ENCODE measurements at places on chromosomes 2 and 18.

DNA sequence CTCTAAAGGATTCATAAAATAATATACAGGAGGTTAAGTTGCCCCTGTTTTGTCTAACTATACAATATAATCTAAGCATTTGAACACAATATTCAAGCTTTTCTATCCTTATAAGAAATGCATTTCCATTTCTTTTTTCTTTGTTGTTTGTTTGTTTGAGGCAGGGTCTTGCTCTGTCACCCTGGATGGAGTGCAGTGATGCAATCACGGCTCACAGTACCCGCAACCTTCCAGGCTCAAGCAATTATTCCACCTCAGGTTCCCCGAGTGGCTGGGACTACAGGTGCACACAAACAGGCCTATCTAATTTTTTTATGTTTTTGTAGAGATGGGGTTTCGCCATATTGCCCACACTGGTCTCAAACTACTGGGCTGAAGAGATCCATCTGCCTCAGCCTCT, 307.8 kb downstream of the ZNF804A start:
- no peak for DNase-seq

GRCh38 chr2:59339121-59339836, 1098.2 kb upstream of the FANCL start:
- DNase-seq, result no peak

DNA sequence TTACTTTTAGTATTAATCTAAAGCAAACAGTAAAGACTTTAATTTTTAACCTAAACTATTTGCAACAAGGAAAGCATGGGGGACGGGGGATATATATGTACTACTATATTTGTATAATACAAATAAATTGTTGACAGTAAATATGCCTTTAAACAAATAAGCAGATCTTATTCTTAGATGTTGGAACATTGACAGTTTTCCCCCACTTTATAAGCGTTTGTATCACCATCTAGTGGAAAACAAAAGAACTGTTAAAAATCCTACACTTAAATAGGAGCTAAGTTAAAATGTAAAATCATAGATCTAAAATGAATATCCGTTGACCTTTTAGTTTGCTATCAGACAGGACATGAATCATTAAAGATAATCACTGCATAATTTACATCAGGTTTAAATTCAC, 50.0 kb downstream of the RBBP8 start:
- DNase-seq, result no peak

DNA sequence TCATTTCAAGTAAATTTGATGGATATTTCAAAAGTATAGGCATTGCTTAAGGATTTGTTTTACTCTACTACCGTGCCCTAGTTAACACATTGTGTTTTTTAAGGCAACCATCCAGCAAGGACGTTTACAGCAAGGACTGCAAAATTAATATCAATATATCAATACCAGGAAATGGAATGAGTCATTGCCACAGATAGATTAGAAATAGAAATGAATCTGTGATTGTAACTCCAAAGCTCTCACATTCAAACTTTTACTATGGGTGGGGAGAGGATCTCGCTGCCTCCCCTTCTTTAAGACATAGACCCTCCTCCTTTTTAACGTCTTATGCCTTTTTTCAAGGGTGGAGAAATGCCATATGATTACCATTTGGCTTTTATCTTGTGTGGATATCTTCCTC, 3.8 kb downstream of the CD28 start:
- no peak for DNase-seq

DNA sequence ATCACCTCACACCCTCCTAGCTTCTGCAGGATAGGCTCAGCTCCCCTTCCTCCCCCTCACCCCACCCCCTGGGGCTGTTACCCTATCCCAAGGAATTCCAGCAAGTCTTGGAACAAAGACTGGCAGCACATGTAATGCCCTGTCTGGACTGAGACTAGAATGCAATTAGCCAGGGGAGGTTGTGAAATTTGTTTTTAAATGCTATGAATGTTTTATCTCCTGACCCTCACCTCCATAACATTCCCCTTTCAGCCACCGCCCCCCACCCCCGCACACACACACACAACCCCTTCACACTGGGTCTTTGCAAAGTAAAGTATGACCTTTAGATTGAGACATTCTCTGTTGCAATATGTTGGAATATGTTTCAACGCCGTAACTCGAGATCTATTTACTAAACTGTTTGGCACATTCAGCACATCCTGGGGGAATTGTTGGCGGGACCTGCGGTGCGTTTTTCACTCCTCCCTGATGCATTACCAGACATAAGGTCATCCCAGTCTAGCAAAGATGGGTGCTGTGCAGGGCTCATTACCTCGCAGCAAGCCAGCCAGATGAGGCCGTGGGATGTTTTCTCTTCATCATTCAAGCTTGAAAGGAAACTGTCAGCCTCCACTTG, 290.7 kb upstream of the SLC14A2 start:
- no peak for DNase-seq

- no peak for DNase-seq
These were observed 8.5 kb downstream of the ONECUT2 start for GRCh38 chr18:57443702-57444101.

DNA sequence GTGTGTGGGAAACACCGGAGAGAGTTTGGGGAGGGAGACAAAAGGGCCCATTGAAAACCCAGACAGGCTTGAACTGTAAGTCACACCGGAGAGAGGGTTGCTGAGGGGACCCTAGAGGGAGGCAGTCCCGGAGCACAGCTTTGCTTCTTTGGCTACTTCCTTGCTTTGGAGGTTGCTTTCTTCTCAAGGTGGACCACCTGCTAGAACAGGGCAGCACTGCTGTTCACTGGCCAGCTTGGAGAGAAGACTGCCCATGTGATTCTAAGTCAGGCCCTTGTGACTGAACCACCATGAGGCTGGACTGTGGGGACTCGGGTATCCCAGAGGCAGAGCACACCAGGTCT, 4.4 kb downstream of the ACTG2 start:
- DNase-seq, result no peak
